ENCODE measurements at places on chromosomes 1 and 21. TPM values are rescaled to one million over a fixed set of nuclear protein-coding genes. Genes with fewer than 3 reads are reported as not detected.

DNA sequence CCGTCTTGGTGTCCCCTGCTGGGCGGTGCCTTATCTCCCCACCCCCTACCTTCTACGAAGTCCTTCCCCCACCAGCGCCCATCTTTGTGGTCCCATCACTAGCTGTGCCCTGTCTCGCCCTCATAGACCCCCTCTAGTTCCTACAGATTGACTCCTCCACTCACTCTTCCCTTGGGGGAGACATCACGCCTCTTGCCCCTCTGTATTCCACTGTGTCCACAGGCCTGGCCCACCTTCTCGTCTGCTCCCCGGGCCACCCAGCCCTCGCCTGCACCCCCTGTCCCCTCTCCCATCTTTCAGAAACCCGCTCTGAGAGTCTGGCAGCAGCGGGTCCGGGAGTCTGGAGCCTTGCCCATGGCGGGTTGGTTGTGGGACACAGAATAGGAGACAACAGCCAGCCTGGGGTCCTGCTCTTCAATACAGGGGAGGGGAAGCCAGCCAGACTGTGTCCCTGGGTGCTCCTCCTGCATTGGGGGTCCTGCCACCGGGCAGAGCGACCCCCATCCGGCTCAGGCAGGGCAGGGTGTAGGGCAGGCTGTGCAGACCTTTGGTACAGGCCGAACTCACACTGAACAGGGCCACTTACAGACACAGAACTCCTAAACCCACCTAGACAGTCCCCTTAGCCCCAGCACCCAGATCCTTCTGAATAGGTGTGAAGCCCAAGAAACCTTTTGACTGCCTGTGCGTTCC lies 1.1 kb downstream of the RNF187 start:
- no peak for DNase-seq

DNA sequence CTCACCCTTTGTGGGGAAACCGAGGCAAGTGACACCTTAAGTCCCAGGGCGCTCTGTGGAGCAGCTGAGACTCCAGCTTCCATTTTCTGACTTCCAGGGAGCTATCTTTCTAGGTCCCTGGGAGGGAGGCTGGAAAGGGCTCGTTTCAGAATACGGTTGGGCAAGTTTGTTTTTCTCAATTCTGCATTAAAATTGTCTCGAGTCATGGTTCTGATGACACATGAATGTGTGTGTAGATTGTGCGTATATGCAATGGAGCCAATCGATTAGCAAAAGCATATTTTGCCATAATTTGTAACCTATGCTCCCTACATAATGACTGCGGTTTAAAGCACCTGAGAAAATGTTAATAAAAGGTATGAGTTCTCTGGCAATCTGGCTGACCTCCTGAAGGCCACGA lies 77.3 kb downstream of the SIK1 start:
- DNase-seq = no peak

DNA sequence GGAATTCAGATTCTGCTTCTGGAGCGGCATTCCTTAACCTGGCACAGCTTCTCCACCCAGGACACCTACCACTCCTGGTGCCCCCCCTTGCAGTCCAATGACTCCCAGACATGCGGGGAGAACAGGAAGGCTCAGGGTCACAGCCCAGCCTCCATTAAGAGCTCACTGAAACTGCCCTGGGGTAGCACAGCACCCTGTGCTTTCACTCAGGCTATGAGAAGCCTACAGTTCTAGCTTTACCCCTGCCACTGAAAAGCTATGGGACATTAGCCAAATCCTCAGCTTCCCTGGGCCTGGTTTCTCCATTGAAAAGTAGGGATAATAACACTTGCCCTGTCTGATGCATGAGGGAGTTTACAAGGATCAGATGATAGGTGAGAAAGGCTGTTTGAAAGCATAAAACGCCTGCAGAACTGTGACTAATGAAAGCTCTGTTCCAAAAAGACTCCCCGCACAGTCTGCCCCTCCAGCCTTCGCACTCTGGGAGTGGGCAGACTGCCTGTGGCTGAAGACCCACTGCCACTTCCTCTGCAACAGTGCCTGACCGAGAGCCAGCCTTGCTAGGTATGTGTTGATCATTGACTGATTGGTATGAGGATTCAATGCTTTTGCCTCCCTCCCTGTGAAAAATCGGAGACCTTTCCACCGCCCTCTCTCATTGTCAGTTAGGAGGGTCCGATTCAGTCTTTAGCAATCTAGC lies 2.7 kb upstream of the CLDN19 start:
- DNase-seq = no peak

- no peak for DNase-seq
Measured at GRCh38 chr1:85689775-85690404, 18.3 kb downstream of the ZNHIT6 start.

- DNase-seq = no peak
Measured at GRCh38 chr21:26972192-26972591, 5.3 kb upstream of the ADAMTS5 start.

GRCh38 chr21:45299026-45299863 lies 11.6 kb upstream of the POFUT2 start:
- DNase-seq = no peak

AMY1B gene
- not detected for polyA plus RNA-seq

BACE2 gene
- polyA plus RNA-seq = 38.5 TPM

SPRR2B gene
- not detected for polyA plus RNA-seq

ODR4 gene
- polyA plus RNA-seq = 11.2 TPM

TMEM201 gene
- polyA plus RNA-seq = 1.1 TPM

KRTAP19-3 gene
- not detected for polyA plus RNA-seq

EFCAB14 gene
- polyA plus RNA-seq = 30.4 TPM

Measured in BJ (cell line).